Heart left ventricle (tissue), 16 donors: ENCODE measurements at places on chromosomes 4 and X. TPM values are rescaled to one million over a fixed set of nuclear protein-coding genes. Genes with fewer than 3 reads are reported as not detected.

DNA sequence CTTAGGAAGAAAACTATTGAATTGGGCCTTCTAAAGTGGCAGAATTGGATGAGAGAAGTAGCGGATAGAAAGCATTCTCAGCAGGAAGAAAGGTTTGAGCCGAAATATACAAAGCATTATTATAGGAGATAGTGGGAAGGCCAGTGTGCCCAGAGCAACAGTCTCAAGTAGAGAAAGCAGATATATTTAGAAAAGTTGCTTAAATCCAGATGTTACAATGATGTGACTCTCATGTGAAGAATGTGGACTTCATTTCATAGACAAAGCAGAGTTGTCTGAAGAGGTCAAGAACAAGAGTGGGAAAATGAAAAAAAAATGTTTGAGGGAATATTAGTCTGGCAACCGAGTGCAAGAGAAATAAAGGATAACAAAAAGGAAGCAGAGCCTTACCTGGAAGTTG lies 66.9 kb downstream of the SYNPO2 start:
- no peak for DNase-seq

Gene GUCY1B1
- polyA plus RNA-seq = 15.1 TPM

DNA sequence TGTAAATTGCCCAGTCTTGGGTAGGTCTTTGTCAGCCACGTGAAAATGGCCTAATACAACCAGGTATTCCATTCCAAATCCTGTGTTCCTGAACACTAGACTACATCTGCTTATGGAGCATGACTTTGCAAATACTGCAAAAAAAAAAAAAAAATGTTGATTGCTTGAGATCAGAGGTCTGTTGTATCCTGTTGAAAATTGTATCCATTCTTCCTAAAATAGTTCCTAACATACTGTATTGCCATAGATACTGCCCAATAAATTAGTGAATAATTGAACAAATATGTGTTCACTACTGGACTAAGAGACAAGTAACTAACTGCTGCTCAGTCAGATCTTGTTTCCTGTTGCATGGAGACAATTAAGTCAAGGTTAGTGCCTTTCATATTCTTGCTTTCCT lies 164.3 kb upstream of the PABPC4L start:
- DNase-seq = no peak

Gene GABRG1
- not detected for polyA plus RNA-seq

Gene BEX2
- 1.1 TPM for polyA plus RNA-seq

- DNase-seq = no peak
Observed at GRCh38 chr4:26020083-26020668, 106.2 kb downstream of the SMIM20 start.

GRCh38 chr4:155077452-155078229 lies 130.8 kb upstream of the NPY2R start:
- DNase-seq = no peak

Gene GPM6B
- polyA plus RNA-seq = 4.8 TPM

Gene TAF7L
- polyA plus RNA-seq = 0.04 TPM

DNA sequence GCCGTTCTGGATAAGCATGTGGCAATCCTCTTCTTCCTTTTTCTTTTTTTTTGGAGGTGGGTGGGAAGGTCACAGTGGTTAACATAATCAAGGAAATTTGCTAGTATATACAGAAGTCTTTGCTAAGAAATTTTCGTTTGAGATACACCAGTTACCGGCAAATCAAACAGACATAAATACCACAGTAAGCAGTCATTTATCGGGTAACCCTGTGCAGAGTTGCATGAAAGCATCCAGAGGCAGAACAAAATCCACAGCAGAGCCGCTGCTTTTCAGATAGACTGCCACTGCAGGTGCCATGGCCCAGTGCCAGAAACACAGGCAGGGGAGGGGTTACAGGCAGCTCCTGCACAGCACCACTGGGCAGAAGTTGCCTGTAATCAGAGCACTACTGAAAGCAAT lies 179.1 kb upstream of the MAB21L2 start:
- DNase-seq = peak; percentile 73

DNA sequence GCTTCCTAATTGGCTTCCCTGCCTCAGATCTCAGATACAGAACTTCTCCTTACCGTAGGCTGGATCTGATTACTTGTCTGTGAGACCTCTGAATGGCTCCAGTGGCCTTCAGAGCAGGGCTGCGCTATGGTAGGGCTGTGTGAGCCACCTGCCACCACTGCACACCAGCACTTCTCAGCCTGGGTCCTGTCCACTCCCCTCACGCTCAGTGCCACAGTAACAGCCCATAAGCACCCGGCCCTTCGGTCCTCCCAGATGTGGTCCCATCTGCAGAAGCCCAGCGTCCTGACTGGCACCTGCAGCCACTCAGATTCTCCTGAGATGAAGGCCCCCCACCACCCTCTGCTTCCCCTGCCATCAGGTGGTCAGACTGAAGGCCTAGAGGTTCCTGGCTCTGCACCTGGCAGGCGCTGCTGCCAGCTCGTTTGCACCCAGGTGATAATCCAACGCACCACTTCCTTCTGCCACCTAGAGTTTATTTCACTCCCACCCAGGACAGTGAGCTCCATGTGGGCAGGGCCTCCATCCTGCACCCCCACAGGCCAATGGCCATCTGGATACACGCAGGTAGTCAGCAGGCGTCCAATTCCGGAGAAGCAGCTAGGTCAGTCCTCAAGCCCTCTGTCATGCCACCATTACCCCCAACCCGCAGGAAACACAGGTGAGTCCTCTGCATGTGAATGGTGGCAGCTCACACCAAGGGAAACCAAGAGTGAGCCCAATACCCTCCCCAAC lies 5.4 kb downstream of the WDR1 start:
- no peak for DNase-seq

Gene GAGE13
- not detected for polyA plus RNA-seq

DNA sequence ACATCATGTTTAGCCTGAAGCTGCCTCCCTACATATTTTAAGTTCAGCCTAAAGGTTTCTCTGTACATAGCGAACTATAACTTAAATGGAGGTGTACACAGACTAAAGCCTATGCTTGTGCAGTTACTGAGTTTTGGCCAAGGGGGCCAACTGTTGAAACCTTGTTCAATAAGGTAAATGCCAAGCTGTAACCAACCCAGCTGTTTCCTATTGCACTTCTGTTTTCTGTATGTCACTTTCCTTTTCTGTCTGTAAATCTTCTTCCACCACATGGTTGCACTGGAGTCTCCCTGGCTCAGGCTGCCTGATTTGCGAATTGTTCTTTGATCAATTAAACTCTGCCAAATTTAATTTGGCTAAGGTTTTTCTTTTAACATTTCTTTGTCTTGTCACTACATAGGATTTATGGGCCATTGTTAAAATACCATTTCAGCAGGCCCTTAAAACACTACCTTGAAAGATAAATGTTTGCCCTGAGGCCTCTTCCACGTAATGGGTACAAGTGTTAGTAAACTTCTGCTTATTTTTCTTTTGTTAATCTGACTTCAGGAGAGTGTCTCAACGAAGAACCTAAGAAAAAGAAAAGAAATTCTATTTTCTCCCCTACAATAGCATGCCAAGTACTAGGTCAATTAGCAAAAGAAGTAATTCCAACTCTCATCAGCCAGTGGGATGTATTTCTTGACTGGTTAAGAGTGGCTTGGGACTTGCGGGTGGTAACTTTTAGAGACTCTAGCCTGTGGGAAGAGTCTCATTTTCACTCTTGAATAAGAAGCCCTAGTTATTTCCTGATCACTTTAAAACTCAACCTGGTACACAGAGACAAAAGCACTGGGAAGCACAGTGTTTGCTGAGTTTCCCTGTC lies 45.7 kb upstream of the PRSS12 start:
- DNase-seq = no peak

DNA sequence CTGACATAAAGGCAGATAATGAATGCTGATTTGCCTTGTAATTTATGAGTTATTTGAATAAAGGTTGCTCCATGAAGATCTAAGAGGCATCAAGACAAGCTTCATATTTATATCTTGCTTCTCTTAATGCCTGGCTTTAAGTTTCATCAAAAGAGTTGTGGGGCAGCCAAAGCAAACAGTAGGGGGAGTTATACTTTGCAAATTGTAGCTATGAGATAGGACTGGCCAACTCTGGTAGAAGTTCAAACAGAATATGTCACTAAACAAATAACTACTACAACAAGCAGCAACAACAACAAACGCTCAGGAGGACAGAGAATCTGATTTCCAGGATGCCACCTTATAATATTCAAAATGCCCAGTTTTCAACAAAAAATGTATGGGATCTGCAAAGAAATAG lies 69.1 kb upstream of the PLAC1 start:
- no peak for DNase-seq

DNA sequence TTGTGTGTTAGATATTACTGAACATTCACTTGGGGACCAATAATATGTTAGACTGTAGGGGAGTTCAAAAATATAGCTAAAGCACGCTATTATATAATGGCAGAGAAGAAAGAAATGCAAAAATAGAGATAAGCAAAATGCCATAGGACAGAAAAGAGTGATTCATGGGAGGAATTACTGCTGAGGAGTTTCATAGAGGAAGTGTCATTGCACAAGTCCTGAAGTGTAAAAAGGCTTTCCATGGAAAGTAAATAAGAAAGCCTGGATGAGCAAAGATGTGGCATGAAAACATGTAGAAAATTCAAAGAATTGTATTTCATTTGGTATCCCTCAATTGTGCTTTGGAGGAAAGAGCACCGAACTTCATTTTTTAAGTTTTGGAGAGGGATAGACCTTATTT lies 14.5 kb downstream of the HMGB2 start:
- DNase-seq = no peak

DNA sequence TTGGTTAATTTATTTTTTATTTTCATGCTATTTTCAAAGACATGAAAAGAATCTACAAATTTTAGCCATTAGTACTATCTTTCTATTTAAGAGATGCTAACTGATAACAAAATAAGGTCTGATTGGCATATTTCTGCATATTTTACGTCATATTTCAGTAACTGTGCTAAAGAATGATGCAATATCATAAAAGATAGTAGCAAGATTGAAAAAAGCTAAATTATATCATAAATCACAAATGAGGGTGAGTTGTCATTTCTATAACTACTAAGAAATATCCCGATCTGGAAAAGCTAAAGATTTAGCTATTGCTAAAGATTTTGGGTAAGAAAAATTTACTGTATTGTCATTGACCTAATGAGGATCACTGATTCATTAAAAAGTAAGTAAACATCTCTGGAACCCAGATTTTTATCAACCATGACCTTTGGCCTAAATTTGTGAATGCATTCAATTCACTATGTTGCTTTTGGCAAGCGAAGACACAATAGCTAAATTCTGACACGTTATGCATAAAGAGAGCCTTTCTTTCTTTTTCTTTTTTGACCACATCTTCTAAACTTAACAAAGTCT lies 103.6 kb downstream of the HPGD start:
- no peak for DNase-seq

GRCh38 chr4:6470502-6471306 lies 1.7 kb downstream of the PPP2R2C start:
- DNase-seq = peak; percentile 52

DNA sequence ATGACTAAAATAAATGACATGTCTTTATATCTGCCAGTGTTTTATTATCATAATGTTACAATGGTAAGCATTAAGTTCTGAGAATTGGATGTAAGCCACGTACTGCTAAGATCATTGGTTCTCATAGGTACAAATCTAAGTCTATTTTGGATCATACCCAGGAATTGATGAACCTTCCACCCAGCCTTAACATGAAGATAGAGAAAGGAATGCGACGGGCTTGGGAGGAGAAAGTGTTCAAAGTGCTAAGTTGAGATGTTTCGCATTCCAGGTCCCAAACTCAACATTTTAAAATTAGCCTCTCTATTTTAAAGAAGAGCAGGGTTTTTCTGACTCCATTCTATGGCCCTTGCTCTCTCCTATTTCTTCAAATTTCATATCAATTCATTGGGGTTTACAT lies 54.9 kb upstream of the FRAS1 start:
- no peak for DNase-seq

- DNase-seq = no peak
Observed at GRCh38 chr4:17013382-17014006, 115.0 kb upstream of the LDB2 start.

DNA sequence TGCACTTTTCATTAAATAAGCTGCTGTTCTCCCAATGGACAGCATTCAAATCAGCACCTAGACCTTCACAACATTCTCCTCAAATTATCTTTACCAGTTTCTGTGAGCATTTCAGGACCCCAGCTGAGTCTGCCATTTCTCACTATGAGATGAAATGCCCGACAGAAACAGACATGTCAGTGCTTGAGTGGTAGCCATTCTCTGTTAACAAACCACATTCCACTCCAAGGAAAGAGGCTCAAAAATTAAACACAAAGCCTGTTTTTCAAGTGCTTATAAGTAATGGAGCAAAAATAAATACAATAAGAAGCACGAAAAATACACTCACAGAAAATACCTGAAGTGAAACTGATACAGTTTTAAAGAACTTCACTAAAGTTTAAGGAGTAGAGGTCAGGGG lies 320.2 kb upstream of the PRPS2 start:
- DNase-seq = no peak

- no peak for DNase-seq
Observed at GRCh38 chr4:37725718-37726117, 39.5 kb upstream of the RELL1 start.

- peak; percentile 58 for DNase-seq
Observed at GRCh38 chr4:1792832-1793495, at the start of gene FGFR3. Gene FGFR3, plus strand, starts transcription at chr4:1793293. Its CDS starts 642 bp downstream, at chr4:1793935.

Gene GYPE
- 0.27 TPM for polyA plus RNA-seq

Gene ADH1B
- 39.2 TPM for polyA plus RNA-seq

Gene CITED1
- 0.90 TPM for polyA plus RNA-seq

Gene MTM1
- polyA plus RNA-seq = 2.2 TPM

Gene GATA1
- polyA plus RNA-seq = not detected

DNA sequence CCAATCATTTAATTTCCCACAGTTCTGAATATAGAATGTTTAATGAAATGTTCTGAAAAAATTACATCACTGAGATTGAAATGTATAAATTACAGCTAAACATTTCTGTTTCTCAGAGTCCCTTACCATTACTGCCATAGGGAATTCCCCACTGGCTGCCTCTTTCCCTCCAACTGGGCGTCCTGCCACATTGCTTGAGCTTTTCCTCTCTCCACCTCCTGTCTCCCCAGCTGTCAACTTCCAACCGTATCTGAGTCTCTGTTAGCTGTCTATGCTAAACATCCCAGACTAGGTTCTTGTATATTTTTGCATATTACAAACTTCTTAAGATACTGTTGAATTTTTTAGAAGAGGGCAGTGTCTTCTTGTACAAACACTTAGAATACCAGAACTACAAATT lies 407.3 kb upstream of the SLIT2 start:
- DNase-seq = no peak

DNA sequence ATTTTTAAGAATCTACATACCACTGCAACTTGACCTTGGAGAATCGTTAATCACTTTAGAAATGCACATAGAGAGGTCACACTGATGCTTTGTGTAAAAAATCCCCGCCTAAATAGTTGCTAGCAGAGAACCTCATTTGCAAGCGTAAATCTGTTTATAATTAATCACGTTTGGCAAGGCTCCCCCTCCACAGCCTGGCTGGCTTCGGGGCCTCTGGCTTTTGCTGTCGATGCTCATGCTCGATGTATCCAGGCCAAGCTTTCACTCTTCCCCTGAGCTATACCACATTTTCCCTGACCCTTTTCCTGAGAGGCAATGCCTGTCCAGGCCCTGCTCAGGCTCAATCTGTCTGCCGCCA lies 23.4 kb downstream of the CYTL1 start:
- no peak for DNase-seq

GRCh38 chr4:870951-871350 lies 45.0 kb upstream of the CPLX1 start:
- DNase-seq = no peak
